ENCODE measurements at places on chromosomes 11 and 22.

DNA sequence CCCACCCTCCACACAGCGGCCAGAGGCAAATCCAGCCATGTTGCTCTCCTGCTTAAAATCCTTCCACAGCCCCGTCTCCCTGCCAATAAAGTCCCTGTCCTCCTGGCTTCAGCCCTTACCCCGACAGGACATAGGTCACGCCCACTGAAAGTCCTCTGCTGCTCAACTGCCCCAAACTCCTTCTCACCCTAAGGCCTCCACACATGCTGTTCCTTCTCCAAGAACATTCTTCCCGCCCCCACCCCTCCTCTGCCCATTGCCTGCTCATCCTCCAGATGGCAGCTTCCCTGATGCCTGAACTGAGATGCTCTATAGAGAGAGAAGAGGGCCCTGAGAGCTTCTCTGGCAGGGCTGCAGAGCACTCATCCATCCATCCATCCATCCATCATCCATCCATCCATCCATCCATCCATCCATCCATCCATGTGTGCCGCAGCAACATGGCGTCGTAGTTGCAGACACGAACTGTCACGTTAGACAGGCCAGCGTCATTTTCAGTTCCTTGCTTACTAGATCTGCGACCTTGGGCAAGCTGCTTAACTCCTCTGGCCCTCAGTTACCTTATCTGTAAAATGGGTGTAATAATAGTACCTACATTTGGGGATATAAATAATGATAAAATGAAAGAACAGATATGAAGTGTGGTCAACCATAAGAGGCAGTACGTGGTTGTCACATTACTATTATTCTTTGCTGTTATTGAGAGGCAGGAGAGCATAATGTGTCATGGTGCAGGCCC, 9.4 kb downstream of the NPTXR start:
- DNase-seq, result no peak

DNA sequence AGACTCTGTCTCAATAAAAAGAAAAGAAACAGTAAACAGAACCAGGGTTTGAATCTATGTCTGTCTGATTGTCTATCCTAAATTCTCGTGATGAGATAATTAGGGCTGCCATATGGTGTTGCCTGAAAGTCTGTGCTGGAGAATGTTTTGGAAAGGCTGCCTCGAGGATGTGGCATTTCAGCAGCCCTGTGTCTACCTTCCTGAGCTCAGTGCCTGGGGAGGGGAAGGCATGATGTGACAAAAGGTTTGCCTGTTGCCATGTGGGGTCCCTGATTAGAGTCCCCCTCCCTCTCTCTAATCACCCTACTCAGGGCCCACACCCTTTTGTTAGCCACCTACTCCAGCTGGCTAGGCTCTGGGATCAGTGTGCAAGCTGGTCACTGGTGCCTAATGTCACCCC, 15.2 kb downstream of the CD82 start:
- no peak for DNase-seq

GRCh38 chr11:10784232-10785145, 24.2 kb downstream of the EIF4G2 start:
- no peak for DNase-seq

DNA sequence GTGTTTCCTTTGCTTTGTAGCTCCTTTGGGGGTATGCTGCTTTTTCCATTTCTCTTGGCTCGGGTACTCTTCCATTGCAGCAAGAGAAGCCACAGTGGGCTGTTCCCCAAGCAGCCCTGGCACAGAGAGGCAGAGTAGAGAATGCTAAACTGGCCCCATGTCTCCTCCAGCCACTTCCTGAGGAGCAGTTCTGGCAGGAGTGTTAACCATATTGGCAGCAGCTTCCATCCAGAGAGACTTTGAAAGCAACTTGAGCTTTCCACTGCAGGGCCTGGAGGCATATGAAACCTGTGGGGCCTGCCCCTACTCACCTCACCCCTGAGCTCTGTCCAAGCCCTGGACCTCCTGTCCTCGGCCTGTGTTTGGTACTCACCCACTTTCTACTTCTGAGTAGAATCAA, 61.8 kb downstream of the ALX4 start:
- no peak for DNase-seq

- DNase-seq, result no peak
Measured at GRCh38 chr11:126415669-126416420, 60.4 kb downstream of the ST3GAL4 start.

DNA sequence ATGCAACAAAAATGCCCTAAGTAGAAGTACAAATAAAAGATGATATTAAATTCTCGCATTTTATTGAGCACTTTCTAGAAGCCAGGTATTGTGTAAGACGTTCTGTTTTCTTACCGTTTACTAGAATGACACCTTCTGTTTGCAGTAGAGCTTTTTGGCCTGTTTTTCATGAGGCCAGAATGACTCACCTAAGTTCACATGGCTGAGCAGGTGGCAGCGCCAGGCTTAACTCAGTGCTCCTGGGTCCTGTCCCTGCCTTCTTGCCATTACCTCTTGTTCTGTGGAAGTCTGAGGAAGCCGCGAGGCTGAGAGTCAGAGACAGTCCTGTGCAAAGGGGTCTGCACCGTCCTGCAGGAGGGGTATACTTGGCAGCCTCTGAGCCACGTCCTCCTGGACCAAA, 113.8 kb downstream of the ATXN10 start:
- peak; percentile 35 for DNase-seq

- DNase-seq, result no peak
Measured at GRCh38 chr11:73729594-73730206, 31.2 kb downstream of the RAB6A start.

DNA sequence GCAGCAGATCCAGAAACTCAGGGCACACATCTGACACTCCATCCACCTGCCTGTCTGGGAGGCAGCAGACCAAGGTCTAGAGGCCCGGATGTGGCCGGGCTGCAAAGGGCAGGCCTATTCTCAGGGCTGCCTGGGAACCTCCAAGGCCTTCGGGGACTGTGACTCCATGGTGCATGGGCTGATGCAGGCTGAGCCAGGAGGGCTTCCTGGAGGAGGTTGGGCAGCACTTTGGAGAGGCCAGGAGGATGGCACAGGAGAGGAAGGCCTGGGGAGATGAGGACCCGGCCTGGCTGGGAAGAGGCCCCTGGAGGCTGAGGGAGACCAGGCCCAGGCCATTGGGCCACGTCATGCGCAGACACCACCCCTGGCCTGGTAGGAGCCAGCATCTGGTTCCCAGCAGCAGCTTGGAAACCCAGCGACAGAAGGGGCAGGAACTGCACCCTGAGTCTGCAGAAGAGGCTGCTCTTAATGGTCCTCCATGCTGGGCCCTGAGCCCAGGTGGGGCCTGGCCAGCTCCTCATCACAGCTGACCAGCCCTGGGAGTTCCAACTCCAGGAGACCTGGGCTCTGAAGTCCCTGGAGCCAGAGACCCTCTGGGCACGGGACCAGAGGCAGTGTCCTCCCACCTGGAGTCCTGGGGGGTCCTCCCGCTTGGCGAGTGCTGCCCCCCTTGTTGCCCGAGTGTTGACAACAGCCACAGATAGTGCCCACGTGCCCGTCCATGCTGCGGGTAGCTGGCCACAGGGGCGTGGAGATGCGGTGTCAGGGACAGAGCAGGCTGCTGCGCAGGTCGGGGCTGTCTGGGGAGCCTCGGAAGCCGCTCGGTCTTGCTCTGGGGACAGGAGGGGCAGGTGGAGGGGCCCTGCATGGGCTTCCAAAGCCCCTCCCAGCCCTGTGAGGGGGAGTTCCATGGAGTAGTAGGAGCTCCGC, 5.5 kb downstream of the PHLDA2 start:
- DNase-seq, result no peak

GRCh38 chr22:33220476-33221080, 162.4 kb upstream of the SYN3 start:
- DNase-seq, result no peak

DNA sequence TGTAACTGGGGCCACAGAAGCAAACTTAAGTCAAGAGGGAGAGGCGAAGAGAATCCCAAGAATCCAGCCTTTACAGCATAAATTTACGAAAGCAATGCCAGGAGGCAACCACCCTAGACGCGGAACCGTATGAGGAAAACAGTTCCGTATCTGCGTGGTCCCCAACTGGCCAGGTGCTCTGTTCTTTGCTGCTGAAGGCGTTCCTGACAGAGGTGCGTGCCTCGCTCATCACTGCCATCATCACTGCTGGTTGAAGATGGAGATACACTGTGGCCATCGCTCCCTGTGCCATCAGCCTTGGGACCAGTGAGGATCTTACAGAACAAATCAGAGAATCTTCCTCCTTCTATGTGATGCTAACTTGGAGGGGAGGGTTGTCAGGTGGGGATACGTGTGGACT, 270.5 kb upstream of the B3GAT1 start:
- no peak for DNase-seq

DNA sequence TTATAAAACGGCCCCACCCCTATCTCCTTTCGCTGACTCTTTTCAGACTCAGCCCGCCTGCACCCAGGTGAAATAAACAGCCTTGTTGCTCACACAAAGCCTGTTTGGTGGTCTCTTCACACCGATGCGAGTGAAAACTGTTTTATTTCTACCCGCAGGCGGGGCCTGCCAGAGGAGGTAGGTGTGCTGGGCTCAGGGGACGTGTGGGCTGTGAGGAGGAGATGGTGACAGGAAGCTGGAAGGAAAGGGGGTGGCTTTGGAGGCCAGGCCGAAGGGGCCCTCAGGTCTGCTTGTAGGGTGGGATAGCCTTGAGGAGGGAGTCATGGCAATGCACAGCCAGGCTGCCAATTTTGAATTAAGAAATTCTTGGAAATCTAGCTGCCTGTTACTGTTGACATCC, 21.3 kb upstream of the KRTAP5-7 start:
- DNase-seq, result no peak

- DNase-seq, result no peak
Measured at GRCh38 chr11:93236741-93237675, 39.2 kb upstream of the SLC36A4 start.

DNA sequence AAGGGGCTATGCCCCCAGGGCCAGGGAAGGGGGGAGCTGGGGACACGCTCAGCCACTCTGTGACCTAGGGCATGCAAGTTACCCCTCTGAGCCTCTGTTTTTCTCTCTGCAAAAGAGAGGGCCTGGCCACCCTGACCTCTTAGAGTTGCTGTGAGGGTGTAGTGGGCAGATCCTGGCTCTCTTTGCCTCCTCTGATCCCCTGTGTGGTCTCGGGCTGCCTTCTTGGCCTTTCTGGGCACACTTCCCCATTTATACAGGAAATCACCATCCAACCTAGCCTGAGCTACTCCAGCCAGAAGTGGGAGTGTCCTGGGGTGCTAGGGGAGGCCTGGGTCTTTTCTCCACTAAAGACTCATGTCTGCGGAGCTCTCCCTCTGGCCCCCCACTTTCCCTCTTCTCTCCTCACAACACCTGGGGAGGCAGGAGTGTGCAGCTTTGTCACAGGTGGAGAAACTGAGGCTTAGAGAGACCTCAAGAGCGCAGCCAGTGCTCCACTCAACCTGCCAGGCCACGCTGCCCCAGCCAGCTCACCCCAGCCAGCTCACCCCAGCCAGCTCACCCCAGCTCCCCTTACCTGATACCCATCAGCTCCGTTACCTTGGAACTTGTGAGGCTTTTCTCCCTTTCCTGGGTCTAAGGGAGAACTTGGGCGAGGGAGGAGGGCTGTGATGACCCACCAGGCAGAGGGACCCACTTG, 1.4 kb downstream of the AIFM3 start:
- DNase-seq, result no peak

DNA sequence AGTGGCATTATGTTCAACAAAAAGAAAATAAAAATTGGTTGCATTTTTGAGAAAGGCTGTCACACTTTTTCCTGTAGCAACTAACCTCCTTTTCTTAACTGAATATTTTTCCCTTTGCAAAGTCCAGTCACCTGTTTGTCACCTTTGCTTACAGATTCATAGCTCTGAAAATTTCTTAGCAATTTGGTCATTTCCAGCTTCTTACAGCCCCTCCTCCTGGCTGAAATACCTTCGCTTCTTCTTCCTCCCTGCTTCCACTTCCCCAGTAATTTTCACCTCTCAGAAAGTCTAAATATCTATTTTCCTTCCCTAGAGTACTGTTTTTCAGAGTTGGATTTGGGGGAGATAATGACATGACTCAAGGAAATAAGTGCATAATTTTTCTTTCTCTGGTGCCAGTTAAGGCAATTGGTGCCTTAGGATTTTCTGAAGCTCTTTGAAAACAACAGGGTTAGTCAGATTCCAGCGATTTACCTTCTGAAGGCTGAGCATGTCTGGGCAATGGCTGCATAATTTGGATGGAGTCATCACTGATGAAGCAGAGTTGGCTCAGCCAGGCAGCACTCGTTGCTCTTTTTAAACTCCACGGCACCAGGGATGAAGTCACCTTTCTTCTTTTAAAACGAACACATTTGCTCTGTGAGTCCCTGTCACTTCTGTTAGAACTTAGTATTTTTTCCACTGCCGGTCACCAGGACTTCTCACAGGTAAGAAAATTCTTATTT, 62.1 kb upstream of the AMOTL1 start:
- DNase-seq, result no peak

GRCh38 chr22:37314315-37315074, 32.2 kb downstream of the CYTH4 start:
- peak; percentile 57 for DNase-seq

DNA sequence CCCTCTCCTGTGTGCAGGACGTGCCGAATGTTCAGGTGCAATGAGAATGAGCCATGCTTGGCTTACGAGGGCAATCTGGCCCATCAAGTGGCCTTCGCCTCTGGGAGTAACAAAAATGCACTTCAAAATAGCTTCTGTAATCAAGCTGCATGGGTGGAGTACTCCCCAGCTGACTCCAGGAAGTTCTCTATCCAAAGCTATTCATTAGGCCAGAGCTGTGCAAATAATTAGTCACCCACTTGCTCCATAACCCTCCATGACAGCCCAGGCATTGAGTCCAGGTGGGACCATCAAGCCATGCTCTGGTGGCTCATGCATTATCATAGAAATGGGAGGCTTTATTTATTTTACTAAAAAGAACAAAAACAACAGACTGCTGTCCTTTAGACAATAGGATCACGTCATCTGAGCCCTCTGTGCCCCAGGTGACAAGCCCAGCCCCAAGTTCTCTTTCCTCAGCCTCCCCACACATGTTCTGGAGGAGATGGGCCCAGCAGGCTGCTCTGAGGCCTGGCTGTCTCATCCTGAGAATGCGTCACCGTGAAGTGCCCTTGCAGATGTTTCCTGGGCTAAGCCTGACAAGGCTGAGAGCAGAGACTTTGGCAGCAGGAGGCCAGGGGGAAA, 244.7 kb downstream of the ETS1 start:
- DNase-seq, result peak; percentile 60

DNA sequence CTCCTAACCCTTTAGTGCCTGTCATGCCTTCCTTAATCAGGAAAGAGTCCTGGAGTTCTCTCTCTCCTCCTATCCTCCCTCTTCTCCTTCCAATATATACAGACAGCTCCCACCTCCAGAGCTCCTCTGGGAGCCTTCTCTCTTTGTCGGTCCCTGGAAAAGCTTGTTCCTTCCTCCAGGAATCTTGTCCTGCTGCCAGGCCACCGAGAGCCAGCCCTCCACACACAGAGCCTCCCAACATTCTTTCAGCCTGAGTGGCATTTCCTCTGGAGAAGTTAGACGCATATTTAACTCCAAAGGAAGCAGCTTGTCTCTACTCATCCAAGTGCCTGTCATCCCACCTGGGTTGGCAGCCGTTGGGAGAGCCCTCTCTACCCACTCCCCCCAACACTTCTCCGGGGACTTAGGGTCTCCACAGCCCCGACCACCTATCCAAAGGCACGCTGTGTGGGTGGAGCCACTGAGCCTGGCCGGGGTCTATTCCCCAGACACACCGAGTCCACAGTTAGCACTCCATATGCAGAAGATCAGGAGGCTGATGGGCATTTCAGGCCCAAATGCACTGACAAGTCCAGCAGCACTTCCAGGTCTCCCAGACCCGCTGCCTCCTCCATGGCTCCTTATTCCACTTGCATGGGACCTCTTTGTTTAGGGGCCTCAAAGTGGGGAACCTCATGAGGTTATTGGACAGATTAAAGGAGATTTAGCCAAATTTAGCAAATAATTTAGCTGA, 31.1 kb downstream of the DKK3 start:
- DNase-seq, result no peak
